ENCODE measurements at places on chromosomes 3 and 15.

GRCh38 chr15:68789091-68789490 is 31.6 kb downstream of the ANP32A start:
- no peak for DNase-seq

DNA sequence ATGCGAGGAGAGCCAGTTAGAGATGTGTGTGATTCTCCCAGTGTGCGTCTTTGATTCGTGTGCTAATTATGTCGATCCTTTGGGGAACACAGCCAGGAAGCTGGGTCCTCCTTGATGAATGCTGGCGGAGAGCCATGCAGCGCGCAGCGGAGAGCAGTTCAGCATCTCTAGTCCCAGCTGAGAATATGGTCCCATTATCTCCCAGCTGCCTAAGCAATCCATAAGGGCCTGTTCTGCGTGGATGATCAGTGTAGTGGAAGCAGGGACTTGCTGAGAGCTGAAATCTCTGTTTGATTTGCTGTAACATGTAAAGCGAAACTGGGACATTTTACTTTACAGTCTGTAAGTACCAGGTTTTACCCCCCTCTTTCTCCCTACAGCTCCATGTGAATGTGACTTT is 412.7 kb downstream of the CNTN4 start:
- no peak for DNase-seq

- no peak for DNase-seq
Measured at GRCh38 chr15:100731267-100732152, 129.1 kb downstream of the ASB7 start.

- no peak for DNase-seq
Measured at GRCh38 chr3:21392526-21392925, 358.5 kb downstream of the ZNF385D start.

DNA sequence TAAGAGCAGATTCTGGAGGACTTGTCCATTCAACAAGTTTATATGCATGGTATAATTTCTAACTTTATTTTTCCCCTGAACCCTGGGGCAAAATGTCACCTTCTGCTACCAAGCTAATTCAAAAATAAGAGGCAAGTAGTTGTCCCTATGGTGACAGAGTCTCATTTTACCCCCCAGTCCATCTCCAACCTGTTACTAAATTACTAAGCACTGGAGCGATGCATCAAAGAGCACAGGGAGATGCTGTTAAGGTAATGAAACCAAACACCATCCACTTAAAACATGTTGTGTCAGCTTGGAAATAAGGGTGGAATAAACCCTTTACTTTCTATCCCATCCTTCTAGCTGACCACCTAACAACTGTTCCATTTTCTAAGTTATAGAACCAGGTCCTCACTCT is 417.4 kb upstream of the ATP11B start:
- no peak for DNase-seq

DNA sequence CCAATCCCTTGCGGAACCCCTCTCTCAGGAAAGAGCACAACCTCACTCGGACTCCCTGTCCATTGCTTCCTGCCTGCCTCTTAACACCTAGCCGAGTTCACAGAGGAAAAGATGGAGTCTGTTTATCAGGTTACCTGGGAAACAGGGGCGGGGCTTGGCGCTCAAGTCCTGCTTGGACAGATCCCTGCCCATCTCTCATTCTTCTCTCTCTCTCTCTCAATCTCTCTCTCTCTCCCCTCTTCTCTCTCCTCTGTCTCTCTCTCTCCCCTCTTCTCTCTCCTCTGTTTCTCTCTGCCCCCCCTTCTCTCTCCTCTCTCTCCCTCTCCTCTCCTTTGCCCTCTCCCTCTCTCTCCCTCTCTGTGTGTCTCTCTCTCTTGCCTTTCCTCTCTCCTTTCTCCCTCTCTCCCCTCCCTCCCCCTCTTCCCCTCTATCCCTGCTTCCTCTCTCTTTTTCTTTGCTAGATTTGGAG is at the start of gene EFHB:
TSS of gene EFHB (minus strand) at position 120 of the 469 bp plus-strand sequence. CDS start 199 bp downstream, outside the sequence.
- DNase-seq, result no peak

DNA sequence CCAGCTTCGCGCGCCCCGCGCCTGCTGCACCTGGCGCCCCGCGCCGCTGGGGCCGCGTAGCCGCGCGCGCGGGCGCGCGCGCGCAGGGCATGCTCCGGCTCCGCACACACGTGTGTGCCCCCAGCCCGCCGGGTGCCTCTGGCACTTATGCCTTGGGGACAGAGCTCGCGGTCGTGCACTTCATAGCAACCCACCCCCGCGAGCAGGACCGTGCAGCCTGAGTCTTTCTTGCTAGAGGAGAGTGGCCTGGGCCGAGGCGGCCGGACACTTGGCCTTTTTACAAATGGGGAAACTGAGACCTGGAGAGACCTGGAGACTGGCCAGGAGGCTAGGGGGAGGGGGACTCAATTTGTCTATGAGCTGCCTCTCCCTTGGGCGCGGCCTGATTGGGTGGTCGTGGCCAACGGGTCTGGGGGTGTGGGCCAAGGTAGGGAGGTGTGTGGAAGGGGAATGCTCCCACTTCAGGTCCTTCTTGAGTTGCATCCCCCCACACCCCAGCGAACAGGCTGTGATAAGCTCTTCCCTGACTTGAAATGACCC is 562 bp downstream of the NBEAL2 start:
- no peak for DNase-seq

- no peak for DNase-seq
Measured at GRCh38 chr3:31203960-31204795, 309.7 kb upstream of the GADL1 start.

- DNase-seq, result no peak
Measured at GRCh38 chr3:37625690-37626360, 235.9 kb upstream of the CTDSPL start.

DNA sequence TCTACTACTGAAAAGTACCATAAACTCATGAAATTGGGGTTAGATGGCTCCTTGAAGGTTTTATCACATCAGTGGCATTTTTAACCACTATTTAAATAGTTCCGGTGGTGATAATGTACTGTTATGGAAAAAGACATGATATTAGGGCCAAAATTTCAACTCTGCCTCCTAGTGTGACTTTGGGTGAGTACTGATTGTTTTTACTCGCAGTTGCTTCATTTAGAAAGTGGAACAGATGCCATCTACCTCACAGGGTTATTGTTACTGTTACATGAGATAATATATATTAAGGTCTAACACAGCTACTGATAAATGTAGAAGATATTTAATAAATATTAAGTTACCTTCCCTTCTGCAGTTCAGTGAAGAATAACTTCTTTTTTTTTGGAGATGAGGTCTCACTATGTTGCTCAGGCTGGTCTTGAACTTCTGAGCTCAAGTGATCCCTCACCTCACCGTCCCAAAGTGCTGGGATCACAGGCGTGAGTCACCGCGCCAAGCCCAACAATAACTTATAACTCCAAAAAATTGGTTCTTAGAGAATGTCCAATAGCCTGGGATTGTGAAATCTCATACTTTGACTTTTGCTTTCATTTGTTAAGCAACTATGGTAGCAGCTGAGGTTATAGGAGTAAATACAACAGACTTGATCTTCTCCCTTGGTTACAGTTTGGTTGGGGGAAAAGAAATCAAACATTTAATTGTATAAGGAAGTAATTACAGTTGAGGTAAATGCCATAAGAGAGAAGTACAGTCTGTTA is 48.3 kb downstream of the MEF2A start:
- no peak for DNase-seq

- no peak for DNase-seq
Measured at GRCh38 chr3:19543212-19543841, 390.7 kb downstream of the EFHB start.

DNA sequence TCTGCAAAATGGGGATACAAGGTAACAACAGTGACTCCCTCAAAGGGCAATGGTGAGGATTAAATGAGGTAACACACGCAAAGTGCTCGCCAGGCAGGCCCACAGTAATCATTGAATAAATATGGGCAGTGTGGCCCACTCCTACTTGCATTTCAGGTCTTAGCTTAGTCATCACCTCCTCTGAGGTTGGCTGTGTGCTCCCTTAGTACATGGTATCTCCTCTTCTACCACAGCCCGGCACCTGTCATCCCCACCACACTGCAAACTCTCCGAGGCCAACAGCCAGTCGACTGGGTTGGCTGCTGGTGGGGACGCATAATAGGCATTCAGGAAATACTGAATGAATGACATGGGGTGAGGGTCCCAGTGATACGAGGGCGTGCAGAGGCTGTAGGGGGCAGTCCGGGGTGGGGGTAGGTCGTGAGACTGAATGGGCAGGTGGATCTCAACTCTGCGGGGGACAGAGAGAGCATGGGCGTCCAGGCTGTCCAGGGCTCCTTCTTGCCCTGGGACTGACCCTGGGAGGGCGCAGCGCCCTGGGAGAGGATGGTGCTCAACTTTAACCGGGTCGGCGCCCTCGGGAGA is 375 bp upstream of the MYZAP start:
- peak; percentile 46 for DNase-seq

DNA sequence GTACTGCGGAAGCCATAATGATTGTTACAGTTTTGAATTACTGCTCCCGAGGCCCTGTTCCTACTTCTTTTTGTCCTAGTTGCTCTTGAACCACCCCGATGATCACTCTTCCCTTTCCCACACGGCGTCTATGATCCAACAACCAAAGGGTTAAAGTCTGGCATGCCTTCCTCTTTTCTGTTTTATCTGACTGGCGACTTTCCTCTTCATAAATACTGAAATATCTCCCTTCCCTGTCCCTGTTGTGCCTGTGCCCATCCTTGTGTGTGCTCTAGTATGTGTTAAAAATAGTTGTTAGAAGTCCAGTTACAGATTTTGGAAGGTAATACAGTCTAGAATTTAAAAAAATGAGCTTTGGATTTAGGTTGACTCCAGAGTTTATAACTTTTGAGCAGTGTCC is 83.6 kb downstream of the AKAP13 start:
- DNase-seq, result no peak

GRCh38 chr3:192816351-192816750 is 89.0 kb upstream of the FGF12 start:
- DNase-seq, result peak; percentile 35

DNA sequence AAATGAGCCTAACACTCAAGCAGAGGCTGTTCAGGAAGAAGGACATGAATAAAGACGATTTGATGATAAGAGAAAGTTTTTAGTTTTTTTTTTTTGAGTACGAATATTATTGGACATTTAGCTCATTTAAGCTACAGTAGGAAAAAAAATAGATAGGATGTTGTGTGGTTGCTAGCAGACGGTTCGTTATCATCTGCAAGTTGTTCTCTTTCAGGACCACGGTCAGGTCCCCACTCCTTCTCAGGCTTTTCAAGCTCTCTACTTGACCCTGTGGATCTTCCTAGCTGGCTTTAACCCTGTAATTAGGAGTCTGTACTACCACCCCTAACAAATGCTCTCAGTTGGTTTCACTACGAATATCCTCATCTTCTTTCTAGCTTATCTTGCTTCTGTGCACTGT is 1.1 kb downstream of the KCNH8 start:
- peak; percentile 18 for DNase-seq

GRCh38 chr3:179450901-179451264 is 387 bp downstream of the GNB4 start:
- DNase-seq, result peak; percentile 4

DNA sequence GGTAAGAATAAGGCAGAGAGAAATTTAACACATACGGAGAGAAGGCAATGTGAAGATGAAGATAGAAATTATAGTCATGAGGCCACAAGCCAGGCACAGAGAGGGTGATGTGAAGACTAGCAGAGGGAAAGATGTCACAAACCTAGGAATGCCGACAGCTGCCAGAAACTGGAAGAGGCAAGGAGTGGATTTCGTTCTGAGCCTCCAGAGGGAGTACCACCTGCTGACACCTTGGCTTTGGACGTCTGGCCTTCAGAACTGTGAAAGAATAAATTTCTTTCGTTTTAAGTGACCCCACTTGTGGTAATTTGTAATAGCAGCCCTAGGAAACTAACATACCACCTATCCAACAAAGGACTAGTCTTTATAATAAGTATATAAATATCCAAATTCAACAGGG is 5.0 kb upstream of the SGO1 start:
- no peak for DNase-seq

- no peak for DNase-seq
Measured at GRCh38 chr15:74380361-74381189, 13.1 kb upstream of the CYP11A1 start.

GRCh38 chr15:66017792-66018487 is 148.6 kb downstream of the RAB11A start:
- no peak for DNase-seq

DNA sequence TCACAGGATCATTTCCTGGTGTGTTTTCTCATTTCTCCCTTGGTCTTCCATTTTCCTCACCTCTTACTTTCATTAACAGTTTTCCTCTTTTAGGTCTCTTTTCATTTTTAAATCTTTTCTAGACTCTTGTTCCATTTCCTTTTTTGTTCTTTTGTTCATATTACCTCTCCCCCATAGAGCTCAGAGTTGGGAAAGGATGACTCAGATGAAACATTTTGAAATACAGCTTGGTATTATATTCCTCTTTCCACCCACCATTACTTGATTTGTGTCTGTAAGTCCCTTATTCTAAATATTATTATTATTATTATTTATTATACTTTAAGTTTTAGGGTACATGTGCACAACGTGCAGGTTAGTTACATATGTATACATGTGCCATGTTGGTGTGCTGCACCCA is 153.1 kb downstream of the VGLL3 start:
- DNase-seq, result no peak

- DNase-seq, result no peak
Measured at GRCh38 chr3:134076851-134077250, 47.1 kb upstream of the SLCO2A1 start.

GRCh38 chr3:64093211-64093610 is 69.9 kb upstream of the PSMD6 start:
- DNase-seq, result no peak

DNA sequence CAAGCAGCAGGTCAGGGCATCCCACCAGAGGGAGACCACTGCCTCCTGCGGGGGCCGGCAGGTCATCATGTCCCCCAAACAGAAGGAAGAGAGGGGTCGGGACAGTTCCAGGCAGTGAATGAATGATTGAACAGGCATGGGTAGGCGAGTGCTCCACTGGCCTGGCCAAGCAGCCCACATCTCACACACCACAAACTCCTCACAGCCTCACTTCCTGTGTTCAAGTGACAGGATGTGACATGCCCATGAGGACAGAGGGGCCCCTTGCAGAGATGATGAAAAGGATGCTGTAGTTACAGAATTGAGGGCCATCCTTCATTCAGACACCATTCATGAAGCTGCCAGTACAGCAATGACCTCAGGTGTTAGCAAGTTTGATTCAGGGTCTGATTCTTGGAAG is 3.7 kb downstream of the IQSEC1 start:
- DNase-seq, result peak; percentile 38

GRCh38 chr15:63066272-63066671 is 23.7 kb downstream of the TPM1 start:
- DNase-seq, result no peak

DNA sequence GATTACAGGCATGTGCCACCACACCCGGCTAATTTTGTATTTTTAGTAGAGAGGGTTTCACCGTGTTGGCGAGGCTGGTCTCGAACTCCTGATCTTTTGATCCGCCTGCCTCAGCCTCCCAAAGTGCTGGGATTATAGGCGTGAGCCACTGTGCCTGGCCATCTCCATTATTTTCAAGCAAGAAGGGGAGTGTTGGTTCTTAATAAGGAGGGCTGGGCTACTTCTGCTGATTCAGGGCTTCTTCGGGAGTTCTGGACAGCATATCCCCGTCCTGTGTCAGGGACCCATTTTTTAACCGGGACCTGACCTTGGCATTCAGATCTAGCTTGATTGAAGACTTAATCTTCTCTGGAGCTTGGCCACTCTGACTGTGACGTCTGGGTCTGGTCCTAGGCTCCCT is 74.1 kb upstream of the SYN2 start:
- DNase-seq, result no peak

Measured in memory B cell (primary cell).